ENCODE measurements at places on chromosomes 1 and 21. TPM values are rescaled to one million over a fixed set of nuclear protein-coding genes. Genes with fewer than 3 reads are reported as not detected.
A peak's percentile ranks its signal among the peaks of the same experiment; 100 is the strongest.

The VWA5B1 gene
- not detected for total RNA-seq

DNA sequence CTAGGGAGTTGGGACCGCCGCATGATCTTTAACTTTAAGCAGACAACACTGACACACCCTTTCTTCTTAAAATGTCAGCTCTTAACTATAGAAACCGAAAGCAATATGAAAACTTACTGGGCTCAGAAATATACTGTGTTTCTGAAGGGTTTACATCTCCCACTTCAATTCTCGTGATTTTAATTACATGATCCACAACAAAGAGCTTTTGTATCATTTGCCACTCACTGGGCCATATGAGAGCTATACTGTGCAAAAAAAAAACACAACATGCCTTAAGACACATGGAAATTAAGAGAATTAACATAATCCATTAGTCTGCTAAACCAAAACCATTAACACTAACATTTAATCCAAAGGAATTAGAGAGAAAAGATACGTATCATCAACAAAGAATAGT, 35.0 kb upstream of the RAP1GAP start:
- peak; percentile 58 for DNase-seq
- H3K27ac ChIP-seq = peak overlapping the region; percentile 28
- H3K4me1 ChIP-seq = no peaks in the 10 kb centered on the region
- H3K36me3 ChIP-seq = peaks cover 76% of the 10 kb centered on the region

- H3K27me3 ChIP-seq = no peaks in the 10 kb centered on the region
- H3K4me3 ChIP-seq = no peak overlapping the region
- no peak for DNase-seq
These were observed 57.3 kb downstream of the SDCCAG8 start for GRCh38 chr1:243312952-243313634.

DNA sequence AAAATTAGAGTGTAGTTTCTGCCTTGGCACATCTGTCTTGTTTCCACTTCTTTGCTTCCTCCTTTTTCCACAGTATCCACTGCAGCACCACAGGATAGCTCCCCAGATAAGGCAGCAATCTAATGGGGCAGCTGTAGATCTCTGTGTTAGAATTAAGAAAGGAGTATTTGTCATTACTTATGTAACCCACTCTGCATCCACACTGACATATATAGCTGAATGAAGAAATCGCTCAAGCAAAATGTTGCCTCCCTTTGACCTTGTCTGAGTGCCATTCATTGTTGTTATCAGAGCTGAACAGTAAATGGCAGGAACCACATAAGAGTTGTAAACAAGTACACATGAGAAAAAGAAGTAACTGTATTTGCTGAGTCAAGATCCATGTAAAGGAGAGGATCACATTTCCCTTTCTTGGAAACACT, 45.9 kb upstream of the DPH5 start:
- DNase-seq = peak; percentile 25
- H3K27me3 ChIP-seq = no peaks in the 10 kb centered on the region
- no peak overlapping the region for H3K27ac ChIP-seq
- peaks cover 3% of the 10 kb centered on the region for H3K36me3 ChIP-seq

The ANKRD45 gene
- not detected for total RNA-seq

DNA sequence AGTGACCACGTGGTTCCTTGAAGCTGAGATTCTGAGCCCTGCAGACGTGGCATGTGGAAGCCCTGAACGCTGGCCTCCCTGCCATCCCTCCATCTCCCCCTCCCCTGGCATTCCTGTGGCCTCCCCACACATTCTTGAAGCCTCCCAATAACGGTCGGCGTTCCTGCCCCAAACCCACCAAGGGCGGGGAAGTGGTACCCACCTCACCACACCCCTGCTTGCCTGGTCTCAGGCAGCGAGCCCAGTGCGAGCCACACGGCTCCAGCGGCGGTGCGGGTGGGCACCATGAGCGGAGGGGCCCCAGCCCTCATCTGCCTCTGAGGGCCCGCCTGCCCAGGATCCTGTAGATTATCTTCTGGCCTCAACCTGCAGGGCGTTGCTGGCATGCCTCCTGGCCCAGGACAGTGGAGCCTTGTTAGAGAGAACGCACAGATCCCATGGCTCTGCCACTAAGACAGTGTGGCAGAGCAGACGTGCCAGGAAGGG, 20.6 kb upstream of the PRELP start:
- DNase-seq = no peak
- H3K27me3 ChIP-seq = peaks cover 9% of the 10 kb centered on the region
- H3K4me3 ChIP-seq = no peak overlapping the region
- H3K27ac ChIP-seq = no peak overlapping the region

DNA sequence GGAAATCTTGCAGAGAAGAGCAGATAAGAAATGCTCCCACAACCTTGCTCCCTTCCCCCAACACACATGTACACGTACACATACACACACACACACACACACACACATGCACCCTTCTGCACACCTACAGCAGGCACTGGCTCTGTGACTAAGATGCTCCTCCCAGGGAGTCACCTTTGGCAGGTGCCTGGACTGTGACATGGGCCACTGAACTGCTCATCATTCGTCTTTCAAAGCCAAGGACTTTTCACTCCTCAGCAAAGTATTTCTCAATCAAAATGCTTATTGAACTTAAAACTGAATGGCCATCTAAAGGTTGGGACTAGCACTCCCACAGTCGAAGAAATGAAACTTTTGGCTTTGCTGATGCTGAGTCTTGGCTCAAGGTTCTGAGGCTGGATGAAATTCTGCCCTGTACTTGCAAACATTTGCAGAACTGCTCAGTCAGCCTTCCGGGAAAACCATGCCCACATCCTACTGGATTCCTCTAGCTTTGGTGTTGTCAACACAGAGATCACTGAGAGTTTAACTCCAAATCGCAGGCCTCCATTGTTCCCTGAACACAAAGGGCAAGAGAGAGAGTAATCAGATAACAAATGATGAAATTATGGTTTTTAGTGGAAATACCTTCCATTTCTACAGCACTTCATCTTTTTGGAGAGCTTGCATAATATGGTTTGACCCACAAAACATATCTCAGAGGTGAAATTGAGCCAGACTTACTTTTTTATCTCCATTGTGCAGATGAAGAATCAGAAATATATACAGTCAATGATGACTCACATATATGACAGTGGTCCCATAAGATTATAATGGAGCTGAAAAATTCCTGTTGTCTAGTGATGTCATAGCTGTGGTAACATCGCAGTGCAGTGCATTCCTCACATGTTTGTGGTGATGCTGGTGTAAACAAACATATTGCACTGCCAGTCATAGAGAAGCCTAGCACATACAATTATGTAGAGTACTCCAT, 72.4 kb upstream of the BCAR3 start:
- H3K36me3 ChIP-seq = no peaks in the 10 kb centered on the region
- no peak overlapping the region for H3K27ac ChIP-seq
- H3K4me3 ChIP-seq = no peak overlapping the region
- no peak for DNase-seq
- H3K4me1 ChIP-seq = no peaks in the 10 kb centered on the region

DNA sequence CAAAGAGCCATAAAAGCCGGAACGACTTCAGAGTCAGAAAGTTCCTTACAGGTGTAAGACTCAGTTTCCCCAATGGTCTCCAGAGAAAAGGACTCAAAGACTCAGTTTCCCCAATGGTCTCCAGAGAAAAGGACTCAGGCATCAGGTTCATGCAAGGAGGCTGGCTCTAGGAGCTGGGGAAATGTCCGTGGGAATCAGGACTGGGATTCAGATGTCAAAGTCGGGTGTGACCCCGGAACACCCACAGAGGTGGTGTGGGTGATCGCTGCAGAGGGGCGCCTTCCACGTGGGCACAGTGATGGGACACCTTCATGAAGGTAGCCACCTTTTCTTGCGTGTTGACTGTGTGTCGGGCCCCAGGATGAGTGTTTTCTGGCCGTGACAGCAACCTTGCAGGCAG, 340.8 kb downstream of the NPHP4 start:
- no peak overlapping the region for H3K4me3 ChIP-seq
- no peak for DNase-seq

GRCh38 chr1:93738075-93738622, 56.5 kb upstream of the BCAR3 start:
- H3K36me3 ChIP-seq = no peaks in the 10 kb centered on the region
- H3K4me1 ChIP-seq = no peaks in the 10 kb centered on the region
- H3K4me3 ChIP-seq = no peak overlapping the region
- no peaks in the 10 kb centered on the region for H3K27me3 ChIP-seq
- DNase-seq = no peak
- H3K27ac ChIP-seq = no peak overlapping the region

DNA sequence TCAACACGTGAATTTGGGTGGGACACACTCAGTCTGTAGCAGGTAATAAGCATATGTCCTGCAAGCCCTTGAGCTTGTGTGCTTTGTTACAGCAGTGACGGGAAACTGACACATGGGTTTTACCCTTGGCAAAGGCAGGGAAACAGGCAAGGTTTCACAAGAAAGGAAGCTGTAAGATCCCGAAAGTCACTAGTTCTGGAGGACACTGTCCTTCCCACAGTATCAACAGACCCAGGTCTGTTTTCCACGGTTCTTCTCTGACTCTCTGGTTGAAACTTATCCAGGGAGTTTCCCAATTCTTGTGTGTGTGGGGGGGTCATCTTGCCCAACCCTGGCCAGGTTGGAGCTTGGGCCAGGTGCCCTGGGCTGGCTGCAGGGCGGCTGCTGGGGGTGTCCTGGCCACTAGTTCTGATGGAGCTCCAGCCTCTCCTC, 29.3 kb upstream of the ZBTB21 start:
- no peaks in the 10 kb centered on the region for H3K4me1 ChIP-seq
- H3K4me3 ChIP-seq = no peak overlapping the region

GRCh38 chr1:30868833-30869435, 39.6 kb downstream of the SDC3 start:
- no peak for DNase-seq
- no peak overlapping the region for H3K27ac ChIP-seq
- no peaks in the 10 kb centered on the region for H3K4me1 ChIP-seq
- H3K27me3 ChIP-seq = no peaks in the 10 kb centered on the region

- H3K27me3 ChIP-seq = no peaks in the 10 kb centered on the region
- H3K27ac ChIP-seq = peak overlapping the region; percentile 51
- no peak for DNase-seq
These were observed 39.9 kb downstream of the IL6R start for GRCh38 chr1:154445040-154445472.

DNA sequence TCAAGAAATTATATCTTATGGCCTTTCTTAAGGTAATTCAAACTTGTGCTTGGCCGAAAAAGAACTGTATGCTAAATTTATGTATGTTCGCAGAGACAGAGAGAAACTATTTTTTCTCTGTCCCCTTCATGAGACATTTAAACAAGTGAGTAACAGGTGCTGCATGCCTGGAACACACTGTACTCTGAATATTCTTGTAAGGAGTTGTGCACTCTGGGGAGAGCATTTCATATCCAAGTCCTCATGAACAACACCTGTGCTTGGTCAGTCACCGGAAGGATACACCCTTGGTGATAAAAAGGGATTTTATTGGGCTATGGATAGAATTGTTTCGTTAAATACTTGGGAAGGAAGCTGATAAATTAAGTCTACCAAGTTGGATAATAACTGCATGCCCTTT, 220.8 kb upstream of the NRIP1 start:
- no peak for DNase-seq
- H3K27me3 ChIP-seq = no peaks in the 10 kb centered on the region
- no peaks in the 10 kb centered on the region for H3K36me3 ChIP-seq
- H3K27ac ChIP-seq = no peak overlapping the region
- no peak overlapping the region for H3K4me3 ChIP-seq

DNA sequence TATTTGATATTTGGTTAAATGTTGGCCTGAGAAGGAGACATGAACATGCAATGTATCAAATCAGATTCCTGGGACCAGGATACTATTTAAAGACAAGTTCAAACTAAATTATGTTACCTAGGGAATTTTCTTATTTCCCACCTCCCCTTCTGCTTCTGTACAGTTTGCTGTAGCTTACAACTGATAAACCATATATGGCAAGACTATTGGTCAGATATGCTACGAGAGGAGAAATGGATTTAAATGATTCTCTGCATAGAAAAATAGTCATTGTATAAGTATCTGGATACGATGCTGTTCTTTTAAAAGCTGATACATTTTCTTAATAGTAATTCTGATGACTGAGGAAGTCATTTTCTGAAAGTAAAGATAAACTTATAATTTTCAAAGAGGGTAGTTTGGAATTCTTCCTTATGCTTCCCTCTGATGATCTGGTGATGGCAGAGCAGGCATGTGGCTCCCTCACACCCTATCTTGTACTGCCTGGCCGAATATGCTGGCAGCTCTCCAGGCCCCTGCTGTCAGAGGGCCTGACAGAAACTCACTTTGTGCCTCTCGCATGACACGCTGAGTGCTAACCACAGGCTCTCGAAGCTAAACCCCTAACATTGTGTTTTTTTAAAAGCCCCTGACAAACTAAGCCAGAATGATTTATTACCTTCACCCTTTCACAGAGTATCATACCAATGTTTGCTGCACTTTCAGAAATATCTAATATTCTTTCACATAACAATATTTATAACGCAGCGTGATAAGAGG, 19.4 kb downstream of the RRP15 start:
- H3K4me1 ChIP-seq = peaks cover 4% of the 10 kb centered on the region
- H3K36me3 ChIP-seq = peaks cover 37% of the 10 kb centered on the region
- no peak overlapping the region for H3K27ac ChIP-seq
- no peaks in the 10 kb centered on the region for H3K27me3 ChIP-seq
- DNase-seq = no peak
- no peak overlapping the region for H3K4me3 ChIP-seq

The UQCRHL gene
- total RNA-seq = 0.59 TPM

- H3K27ac ChIP-seq = no peak overlapping the region
- H3K4me1 ChIP-seq = peaks cover 29% of the 10 kb centered on the region
These were observed 102.4 kb upstream of the TLR5 start for GRCh38 chr1:223245411-223245810.

The LRRC53 gene
- total RNA-seq = not detected

- peaks cover 77% of the 10 kb centered on the region for H3K36me3 ChIP-seq
- peak overlapping the region; percentile 2 for H3K27ac ChIP-seq
- peaks cover 27% of the 10 kb centered on the region for H3K4me1 ChIP-seq
- H3K27me3 ChIP-seq = no peaks in the 10 kb centered on the region
- no peak overlapping the region for H3K4me3 ChIP-seq
- no peak for DNase-seq
These were observed 80.8 kb downstream of the PIK3CD start for GRCh38 chr1:9732123-9732971.

- no peak for DNase-seq
- peak overlapping the region; percentile 60 for H3K4me3 ChIP-seq
- no peaks in the 10 kb centered on the region for H3K27me3 ChIP-seq
- peaks cover 32% of the 10 kb centered on the region for H3K4me1 ChIP-seq
These were observed 41.1 kb upstream of the ZNF124 start for GRCh38 chr1:247212627-247213617.

The RGS13 gene
- 0.32 TPM for total RNA-seq

The OPRD1 gene
- not detected for total RNA-seq

The SPOCD1 gene
- 1.1 TPM for total RNA-seq

The SHE gene
- total RNA-seq = not detected

DNA sequence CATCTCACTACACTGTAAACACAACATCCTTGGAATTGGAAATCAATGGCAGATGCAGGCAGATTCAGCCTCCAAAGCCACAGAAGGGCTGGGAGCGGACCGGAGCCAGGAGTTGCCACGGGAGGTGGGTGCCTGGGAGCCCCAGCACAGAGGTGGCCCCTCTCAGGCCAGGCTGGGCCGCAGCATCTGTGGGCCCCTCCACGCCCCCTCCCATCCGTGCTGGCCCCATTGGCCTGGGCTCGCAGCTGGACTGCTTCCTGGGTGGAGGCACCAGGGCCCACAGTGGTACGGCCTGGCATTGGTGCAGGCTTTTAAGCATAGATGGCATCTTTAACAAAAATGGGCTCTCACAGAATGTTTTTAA, 64.2 kb downstream of the SLX9 start:
- H3K36me3 ChIP-seq = no peaks in the 10 kb centered on the region
- peaks cover 5% of the 10 kb centered on the region for H3K27me3 ChIP-seq
- DNase-seq = no peak
- H3K4me1 ChIP-seq = no peaks in the 10 kb centered on the region

The SLFNL1 gene
- total RNA-seq = 0.30 TPM

GRCh38 chr1:112674440-112674985, at the start of gene MOV10:
MOV10 (plus strand) TSS chr1:112674659; CDS start chr1:112674913, 254 bp downstream.
- H3K27ac ChIP-seq = peak within 1 kb of the TSS; percentile 73
- H3K4me3 ChIP-seq = peak within 1 kb of the TSS; percentile 84
